ENCODE measurements at places on chromosomes 16 and 17. TPM values are rescaled to one million over a fixed set of nuclear protein-coding genes. Genes with fewer than 3 reads are reported as not detected.

DNA sequence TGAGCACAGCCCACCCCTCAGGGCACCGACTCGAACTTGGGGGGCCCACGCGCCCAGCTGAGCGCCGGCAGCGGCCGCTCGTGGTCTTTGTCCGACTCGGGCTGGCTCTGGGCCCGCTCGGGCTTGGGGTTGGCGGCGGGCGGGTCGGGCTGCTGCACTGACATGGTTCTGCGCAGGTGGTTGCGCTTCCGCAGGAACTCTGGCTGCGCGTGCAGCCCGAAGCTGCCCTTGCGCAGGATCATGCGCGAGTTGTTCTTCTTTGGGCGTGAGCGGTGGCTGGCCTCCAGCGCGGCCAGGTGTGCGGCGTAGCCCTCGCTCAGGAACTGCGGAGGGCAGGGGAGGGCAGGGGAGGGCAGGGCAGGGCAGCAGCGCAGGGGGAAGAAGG, 11.1 kb downstream of the PIMREG start:
- DNase-seq, result no peak

DNA sequence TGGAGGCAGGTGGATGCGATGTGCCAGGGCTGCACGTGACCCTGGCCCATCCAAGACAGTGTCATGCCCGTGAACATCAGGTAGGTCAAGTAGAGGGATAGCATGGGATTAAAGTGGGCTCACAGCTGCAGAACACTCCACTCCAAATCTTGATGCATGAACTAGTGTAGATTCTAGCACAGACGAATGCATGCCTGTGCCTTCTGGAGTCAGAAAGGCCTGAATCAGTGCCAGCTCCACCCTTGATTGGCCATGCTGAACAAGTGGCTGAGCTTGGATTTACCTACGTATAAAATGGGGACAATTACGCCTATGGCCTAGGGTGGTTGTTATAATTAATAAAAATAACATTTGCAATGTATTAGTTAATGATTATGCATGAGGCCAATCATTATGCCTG, 10.6 kb downstream of the IRX3 start:
- no peak for DNase-seq

DNA sequence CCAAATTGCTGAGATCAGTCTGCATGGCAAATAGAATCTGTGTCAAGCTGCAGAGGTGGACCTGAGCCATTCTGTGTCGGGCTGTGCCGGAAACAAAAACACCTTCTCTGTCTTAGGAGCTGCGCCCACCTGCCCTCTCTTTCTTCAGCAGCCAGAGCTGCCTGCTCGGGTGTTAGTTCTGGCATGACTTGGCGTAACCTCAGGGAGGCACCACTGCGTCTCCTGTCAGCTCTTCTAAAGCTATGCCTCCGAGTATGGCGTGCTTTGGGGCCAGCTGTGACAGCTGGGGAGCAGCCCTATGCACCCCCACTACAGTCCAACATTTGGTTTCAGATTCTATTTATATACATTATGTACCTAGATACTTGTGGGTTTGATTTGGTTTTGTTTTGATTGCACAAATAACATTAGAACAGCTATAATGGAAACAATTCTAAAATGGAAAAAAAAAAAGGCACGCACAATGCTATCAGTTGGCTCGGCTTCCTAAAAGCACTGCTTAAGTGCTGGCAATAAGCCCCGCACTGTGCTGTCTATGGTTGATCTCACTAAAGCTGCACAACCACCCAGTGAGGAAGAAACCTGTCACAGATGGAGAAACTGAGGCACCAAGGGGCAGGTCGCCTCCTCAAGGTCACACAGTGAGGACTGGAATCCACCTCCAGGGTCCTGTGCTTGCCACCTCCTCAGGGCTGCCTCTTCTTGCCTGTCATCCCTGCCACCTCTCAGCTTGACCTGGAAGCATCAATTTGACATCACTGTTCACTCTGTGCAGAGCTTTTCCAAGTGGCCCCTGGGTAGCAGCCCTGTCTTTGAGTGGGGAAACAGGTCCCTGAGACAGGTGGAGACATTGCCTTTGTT, 18.7 kb upstream of the ADGRG1 start:
- DNase-seq, result no peak

DNA sequence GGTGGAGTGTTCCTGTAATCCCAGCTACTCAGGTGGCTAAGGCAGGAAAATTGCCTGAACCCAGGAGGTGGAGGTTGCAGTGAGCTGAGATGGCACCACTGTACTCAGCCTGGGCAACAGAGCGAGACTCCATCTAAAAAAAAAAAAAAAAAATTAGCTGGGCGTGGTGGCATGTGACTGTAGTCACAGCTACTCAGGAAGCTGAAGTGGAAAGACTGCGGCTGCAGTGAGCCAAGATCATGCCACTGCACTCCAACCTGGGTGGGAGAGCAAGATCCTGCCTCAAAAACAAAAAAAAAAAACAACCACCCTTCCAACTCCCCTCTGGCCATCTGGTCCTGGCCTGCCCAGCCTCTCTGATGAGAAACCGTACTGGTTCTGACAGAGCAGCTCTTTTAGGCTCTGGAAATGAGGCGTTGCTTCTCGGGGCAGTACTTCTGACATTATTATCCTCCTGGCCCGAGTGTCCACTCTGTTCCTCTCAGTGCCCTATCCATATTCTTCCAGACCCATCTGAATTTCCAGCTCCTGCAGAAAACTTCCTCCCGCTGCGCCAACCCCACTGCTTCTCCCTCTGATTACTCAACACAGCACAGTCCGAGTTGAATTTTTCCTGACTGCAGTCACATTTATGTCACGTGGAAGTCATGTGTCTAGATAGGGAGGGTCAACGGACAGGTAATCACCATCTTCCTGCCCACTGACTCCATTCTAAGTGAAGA, 13.3 kb downstream of the GGA2 start:
- peak; percentile 62 for DNase-seq

- no peak for DNase-seq
Measured at GRCh38 chr17:39340731-39341130, 60.7 kb downstream of the FBXL20 start.

DNA sequence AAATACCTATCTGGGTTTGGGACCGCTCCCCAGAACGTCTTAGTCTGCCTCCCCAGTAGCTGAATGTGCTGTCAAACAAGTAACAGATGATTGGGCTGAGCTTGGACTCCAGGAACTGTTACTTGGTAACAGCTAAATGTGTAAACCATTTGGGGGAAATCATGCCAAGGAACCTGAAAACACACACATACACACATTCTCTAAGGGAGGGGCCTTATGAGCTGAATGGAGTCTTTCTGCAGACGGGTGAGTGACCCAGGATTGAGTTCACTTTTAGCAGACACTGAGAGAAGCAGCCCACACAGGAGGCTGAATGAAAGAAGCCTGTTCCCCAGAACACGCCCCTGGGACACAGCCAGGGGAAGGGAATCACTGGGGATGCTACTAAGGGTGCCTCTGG, 1.6 kb downstream of the ACLY start:
- DNase-seq, result peak; percentile 16

- DNase-seq, result no peak
Measured at GRCh38 chr16:26963109-26963508, 103.6 kb upstream of the C16orf82 start.

- DNase-seq, result no peak
Measured at GRCh38 chr17:1227917-1228780, 42.1 kb upstream of the BHLHA9 start.

DNA sequence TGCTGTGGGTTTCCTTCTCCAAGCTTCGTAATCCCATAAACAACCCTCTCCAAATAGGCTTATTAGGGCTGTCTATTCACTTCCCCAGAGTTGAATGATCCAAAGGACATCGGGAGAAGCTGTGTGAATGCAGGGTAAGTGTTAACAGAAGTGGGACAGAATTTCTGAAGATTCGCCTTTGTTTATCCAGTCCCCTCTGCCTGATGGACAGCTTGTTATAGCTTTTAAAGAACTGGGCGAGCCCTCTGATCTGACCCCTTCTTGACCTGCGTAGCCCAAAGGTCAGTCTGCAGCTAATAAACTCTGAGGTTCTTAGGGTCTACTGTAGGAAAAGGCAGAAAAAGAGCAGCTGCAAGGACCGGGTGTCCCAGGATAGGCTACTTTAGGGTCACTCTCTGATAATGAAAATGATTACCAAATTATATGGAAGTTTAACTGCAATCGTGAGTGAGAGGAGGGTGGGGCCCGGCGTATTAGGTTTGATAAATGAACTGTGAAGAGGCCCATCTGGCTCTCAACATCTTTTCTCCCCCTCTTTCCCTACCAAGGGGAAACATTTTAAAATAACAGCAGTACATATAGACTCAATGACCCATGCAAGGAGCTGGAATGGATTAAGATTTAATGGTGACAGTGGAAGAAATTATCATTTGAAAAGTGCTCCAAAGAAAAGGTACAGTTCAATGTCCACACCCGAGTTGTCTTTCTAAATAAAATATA, 233.4 kb downstream of the FTO start:
- DNase-seq, result no peak

GRCh38 chr16:13543850-13544249, 376.1 kb upstream of the ERCC4 start:
- no peak for DNase-seq

DNA sequence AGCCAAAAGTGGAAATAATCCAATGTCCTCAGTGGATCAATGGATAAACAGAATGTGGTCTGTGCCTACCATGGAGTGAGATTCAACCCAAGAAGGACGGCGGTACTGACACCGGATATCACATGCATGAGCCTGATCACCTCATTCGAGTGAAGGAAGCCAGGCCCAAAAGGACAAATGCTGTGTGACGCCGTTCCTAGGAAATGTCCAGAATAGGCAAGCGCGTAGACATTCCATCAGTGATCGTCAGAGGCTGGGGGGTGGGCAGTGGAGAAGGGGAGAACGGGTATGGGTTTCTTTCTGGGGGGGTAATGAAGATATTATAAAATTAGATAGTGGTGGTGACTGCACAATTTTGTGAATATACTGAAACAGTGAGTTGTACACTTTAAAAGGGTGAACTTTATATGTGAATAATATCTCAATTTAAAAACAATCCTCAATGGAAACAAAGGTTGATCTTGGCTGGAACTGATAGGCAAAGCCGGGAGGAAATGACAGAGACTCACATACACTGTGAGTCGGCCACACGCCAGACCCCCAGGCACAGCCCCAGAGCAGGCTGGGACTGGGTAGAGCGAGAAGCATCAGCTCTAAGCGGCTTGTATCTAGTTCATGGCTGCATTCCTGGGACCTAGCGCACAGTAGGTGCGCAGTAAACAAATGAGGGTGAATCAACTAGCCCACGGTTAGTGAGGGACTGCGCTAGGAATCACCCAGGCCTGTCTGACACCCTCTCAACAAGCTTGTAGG, 3.5 kb downstream of the DBNDD1 start:
- DNase-seq, result no peak

GRCh38 chr17:50301891-50302584, 27.8 kb downstream of the TMEM92 start:
- DNase-seq, result no peak

GRCh38 chr17:67546578-67547527, 169.8 kb downstream of the PITPNC1 start:
- peak; percentile 4 for DNase-seq

GRCh38 chr16:67336116-67336515, 9.5 kb downstream of the LRRC36 start:
- no peak for DNase-seq

- DNase-seq, result no peak
Measured at GRCh38 chr17:50207315-50207714, 5.9 kb upstream of the COL1A1 start.

- peak; percentile 84 for DNase-seq
Measured at GRCh38 chr16:57618296-57619132, 9.9 kb upstream of the ADGRG1 start.

DNA sequence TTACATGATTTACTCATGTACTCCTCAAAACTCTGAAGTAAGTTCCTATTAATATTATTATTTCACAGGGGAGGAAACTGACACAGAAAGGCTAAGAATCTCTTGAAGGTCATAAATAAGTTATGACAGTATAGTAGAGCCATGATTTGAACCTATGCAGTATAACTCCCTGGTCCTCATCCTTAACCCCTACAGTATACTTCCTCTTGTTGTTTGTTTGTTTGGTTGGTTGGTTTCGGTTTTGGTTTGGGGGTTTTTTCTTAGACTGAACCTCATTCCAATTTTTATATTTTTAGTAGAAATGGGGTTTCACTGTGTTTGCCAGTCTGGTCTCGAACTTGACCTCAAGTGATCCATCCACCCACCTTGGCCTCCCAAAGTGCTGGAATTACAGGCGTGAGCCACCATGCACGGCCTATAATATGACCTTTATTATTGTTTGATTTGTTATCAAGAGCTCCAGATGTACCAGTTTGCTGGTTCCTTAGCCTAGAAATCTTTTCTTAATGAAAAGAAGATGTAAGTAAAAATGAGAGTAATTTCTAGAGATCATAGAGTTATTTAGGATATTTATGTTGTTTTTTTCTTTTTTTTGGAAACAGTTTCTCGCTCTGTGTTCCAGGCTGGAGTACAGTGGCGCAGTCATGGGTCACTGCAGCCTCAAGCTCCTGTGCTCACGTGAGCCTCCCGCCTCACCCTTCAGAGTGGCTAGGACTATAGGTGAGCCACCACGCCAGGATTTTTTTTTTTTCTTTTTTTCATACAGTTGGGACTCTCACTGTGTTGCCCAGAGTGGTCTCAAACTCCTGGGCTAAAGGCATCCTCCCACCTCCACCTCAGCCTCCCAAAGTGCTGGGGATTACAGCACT, 4.8 kb downstream of the PRR11 start:
- no peak for DNase-seq

GRCh38 chr17:57528058-57528451, 217.0 kb downstream of the CCDC182 start:
- DNase-seq, result no peak

DNA sequence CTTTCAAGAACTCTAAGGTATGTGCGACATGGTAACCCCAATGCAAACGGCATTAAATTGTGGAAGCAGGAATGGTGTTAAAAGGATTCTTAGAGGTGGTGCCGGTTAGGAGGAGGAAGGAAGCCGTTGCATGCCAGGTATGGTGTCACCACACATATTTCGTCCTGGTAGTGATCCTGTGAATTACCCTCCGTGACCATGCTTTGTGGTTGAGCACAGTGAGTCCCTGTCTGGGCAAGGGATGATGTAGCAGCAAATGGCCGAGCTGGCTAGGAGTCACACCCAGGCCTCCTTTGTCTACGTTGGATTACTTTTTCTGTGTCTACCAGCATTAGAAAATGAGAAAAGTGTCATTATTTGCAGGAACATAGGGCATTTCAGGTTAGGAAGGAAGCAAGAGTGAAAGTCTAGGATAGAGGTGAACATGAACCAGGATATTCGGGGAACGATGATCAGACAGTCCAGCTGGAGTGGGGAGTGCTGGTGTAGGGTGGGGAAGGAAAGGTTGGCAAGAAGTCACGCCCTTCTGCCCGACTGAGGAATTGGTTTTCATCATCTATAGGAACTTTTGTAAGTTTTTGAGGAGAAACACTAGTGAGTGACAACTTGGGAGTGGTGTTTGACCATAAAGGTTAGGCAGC, 123.5 kb downstream of the PRKCA start:
- DNase-seq, result no peak

GRCh38 chr16:56530872-56531271, 11.0 kb upstream of the BBS2 start:
- DNase-seq, result no peak

GRCh38 chr17:17826342-17826713, 10.5 kb downstream of the SREBF1 start:
- DNase-seq, result no peak

GRCh38 chr16:57179215-57179828, 6.5 kb downstream of the PSME3IP1 start:
- DNase-seq, result no peak

GRCh38 chr17:33968350-33969044, 286.6 kb upstream of the CCL2 start:
- DNase-seq, result no peak

The C17orf107 gene
- 3.6 TPM for total RNA-seq

The EVI2A gene
- total RNA-seq, result 3.3 TPM

The SLC7A6 gene
- total RNA-seq, result 45.3 TPM

The CRYBA1 gene
- not detected for total RNA-seq

The LGALS9 gene
- 0.54 TPM for total RNA-seq

The GAST gene
- not detected for total RNA-seq
